Stimulated activated CD8-positive, alpha-beta memory T cell treated with anti-CD3 and anti-CD28 coated beads, Interleukin-15, amount 100 ng/mL, for 4 hours (primary cell): ENCODE measurements at places on chromosomes 6 and 20.
A peak's percentile ranks its signal among the peaks of the same experiment; 100 is the strongest.

- DNase-seq = no peak
Observed at GRCh38 chr6:126721581-126722160, 381.8 kb downstream of the CENPW start.

GRCh38 chr20:47531458-47531857 is 29.8 kb downstream of the NCOA3 start:
- no peak for DNase-seq

DNA sequence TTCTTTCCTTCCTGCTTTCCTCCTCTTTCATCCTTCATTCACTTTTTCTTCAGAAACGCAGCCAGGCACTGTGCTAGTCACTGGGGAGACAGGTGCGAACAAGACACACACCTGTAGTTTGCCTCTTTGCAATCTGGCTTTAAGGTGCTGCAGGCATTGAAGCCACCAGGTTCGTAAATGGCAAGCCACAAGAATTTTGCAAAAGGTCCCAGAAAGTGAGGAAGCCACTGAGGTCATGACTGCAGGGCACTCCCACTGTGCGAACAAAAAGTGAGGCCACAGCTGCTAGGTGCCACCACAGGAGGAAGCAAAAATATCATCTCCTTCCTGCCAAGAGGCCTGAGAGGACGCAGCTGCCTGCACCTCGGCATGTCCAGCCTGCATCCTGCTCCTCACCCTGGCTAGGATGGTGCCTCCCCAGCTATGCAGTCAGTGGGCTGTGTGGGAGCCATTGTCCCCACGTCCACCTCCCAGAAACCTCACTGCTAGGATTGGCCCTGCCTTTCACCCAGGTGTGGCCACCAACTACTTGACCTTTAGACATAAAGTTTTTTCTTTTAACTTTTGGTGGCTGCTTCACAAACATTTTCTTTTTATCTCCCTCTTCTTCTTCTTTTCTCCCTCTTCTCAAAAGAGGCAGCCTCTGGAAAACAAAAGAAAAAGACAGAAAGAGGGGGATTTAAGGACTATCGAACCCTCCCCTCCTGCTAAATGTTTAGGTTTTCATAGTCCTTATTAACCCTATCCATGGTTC is 230.8 kb downstream of the BCAS1 start:
- peak; percentile 40 for DNase-seq

DNA sequence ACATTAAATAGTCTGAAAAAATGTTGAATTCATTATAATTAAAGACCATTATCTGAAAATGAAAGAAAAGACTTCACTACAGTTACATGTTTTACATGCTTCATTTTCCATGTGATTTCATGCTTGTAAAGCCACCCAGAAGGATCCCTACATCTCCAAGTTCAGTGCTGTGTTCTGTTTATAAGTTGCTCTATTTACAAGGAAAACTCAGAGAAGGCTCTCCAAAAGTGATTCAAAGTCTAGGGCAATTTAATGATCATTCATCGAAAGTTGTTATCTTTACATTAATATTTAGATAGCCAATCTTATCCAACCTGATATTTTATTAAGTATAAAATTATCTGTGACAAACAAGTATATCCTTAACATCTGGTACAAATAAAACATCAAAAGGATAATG is 494.9 kb upstream of the RNF217 start:
- DNase-seq = no peak

DNA sequence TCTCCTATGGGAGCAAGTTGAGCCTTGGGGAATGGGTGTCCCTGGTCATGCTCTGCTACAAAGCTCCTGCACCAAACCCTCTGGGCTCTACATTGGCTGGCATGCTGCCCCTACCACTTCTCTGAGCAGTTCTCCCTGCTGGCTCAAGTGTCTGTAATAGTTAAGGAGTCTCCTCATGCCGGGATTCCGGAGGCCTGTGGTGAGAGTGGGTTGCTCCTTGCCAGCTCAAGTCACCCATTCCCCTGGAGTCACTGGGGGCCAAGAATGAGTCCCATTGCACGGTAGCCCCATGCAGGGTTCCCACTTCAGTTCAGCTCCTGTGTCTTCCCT is 173.9 kb downstream of the PRDM13 start:
- no peak for DNase-seq

DNA sequence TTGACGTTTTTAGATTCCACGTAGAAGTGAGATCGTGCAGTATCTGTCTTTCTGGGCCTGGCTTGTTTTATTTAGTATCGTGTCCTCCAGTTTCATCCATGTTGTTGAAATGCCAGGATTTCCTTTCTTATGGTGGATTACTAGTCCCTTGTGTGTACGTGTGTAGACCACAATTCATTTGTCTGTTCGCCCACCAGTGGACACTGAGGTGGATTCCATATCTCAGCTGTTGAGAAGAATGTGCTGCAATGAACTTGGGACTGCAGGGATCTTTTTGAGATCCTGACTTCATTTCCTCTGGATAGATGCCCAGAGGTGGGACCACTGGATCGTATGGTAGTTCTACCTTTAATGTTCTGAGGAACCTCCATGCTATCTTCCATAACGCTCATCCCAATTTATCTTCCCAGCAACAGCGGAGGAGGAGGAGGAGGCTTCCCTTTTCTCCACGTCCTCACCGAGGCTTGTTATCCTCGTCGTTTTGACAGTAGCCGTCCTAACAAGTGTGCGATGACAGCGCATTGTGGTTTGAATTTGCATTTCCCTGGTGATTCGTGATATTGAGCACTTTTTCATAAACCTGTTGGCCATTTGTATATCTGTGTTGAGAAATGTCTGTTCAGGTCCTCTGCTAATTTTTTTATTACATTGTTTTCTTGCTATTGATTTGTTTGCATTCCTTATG is 62.4 kb downstream of the CDH4 start:
- no peak for DNase-seq

- DNase-seq = no peak
Observed at GRCh38 chr20:22430154-22430745, 154.1 kb downstream of the FOXA2 start.

DNA sequence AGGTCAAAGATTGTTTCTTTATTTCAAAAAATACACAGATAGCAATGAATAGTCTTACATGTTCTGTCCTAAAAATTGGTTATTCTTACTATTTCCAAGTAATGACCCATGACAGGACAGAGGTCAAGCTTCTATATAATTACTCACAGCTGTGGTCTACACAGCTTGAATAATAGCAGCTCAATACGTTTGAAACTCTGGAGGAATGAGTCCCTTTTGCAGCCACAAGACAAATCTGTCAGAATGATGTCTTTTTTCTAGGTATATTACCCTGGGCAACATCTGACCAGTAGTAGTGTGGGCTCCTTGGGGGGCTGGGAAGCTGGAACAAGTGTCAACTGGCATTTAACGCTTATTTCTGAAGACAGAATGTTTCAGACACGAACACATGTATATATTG is 84.9 kb upstream of the HTR1B start:
- DNase-seq = no peak

DNA sequence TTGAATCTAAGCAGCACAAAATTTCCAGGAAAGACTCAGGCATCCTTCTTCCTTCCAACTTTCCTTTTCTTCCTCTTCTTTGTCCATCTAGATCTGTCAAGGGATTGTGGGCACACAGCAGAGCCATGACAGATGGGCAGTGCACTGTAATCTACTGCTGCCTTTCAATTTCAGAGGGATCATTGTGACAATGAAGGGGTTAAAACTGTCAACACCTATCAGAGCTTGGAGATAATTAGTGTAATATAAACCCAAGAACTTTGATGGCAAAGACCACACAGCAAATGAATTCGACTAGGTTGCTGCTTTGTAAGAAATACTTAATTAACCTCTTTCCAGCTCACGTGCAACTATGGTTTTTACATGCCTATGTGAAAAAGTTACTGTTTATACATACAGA is 55.0 kb downstream of the SAMD5 start:
- no peak for DNase-seq

- no peak for DNase-seq
Observed at GRCh38 chr20:51385646-51386530, 156.6 kb downstream of the NFATC2 start.

- no peak for DNase-seq
Observed at GRCh38 chr6:105163183-105163582, 16.6 kb downstream of the POPDC3 start.

DNA sequence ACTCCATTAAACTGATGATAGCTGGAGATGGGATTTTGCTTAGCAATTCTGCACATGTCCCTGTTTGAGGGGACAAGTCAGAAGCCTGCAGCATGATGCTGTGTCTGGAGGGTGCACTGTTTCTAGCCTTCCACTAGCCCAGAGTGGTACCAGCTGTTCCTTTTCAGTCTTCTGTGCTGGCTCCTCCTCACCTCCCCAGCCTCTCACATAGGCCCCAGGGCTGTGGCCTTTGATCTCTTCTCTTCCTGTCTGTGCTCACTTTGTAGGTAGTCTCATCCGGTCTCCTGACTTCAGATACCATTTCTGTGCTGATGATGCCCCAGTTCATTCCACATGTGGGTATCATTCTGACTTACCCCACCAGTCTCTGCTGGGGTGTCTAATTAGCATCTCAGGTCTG is 126.3 kb downstream of the HIVEP1 start:
- DNase-seq = no peak

- no peak for DNase-seq
Observed at GRCh38 chr20:58436868-58437645, 48.0 kb downstream of the VAPB start.

GRCh38 chr20:38315290-38315966 is 11.5 kb downstream of the BPI start:
- no peak for DNase-seq

GRCh38 chr6:90764001-90764400 is 177.1 kb upstream of the MAP3K7 start:
- DNase-seq = no peak

- peak; percentile 10 for DNase-seq
Observed at GRCh38 chr6:15365273-15365687, 119.4 kb downstream of the JARID2 start.

DNA sequence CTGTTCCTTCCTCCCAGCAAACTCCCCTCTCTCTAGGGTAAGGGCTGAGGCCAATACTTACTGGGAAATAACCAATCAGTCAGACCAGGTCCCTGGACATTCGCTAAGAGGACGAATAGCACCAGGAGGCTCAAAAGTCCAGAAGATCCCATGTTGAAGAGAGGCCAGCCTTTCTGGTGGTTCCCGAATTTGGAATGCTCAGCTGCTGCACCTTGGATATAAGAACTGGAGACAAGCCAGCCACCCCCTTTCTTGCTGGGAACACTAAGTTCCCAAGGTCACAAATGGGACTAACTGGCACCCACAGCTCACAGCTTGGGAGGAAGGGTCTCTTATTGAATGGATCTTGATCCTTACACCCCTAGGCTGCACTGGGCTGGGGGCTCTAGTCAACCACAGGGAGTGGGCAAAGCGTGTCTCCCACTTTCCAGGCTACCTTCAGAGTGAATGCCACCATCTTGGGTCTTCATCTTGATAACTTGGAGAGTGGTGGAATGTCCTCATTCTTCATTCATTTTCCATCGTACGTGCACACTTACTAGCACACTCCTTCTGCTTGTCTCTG is at the start of gene EPPIN:
TSS of gene EPPIN (minus strand) at position 196 of the 565 bp plus-strand sequence. CDS start at position 152, 44 bp downstream.
- DNase-seq = no peak

GRCh38 chr20:41005361-41005729 is 23.3 kb upstream of the TOP1 start:
- no peak for DNase-seq

DNA sequence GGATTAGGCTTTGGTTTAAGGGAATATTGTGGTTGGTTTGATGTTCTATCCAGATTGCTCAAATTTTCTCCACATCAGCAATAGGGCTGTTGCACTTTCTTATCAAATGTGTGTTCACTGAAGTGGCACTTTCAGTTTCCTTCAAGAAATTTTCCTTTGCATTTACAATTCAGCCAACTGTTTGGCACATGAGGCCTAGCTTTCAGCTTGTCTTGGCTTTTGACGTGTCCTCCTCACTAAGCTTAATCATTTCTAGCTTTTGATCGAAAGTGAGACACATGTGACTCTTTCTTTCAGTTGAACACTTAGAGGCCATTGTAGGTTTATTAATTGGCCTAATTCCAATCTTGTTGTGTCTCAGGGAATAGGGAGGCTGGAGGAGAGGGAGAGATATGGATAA is 104.8 kb downstream of the FLRT3 start:
- no peak for DNase-seq

- DNase-seq = no peak
Observed at GRCh38 chr20:18986146-18986830, 172.7 kb downstream of the SCP2D1 start.

- DNase-seq = no peak
Observed at GRCh38 chr6:81531869-81532561, 220.5 kb downstream of the TENT5A start.

DNA sequence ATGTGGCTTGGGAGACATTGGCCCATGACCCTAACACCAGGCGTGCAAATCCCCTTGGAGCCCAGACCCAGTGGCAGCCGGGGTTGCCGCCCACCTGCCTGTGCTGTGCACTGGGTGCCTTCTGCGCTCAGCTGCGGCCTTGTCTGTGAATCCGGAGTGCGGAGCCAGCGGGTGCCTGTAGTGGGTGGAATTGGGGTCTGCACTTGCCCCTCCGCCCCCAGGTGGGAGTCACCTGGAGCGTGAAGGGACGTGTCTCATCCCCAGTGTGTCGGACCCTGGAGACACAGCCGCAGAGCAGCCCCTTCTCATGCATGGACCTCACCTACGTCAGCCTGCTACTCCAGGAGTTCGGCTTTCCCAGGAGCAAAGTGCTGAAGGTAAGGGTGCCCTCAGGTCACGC is 22.9 kb upstream of the PYGB start:
- DNase-seq = no peak

- no peak for DNase-seq
Observed at GRCh38 chr6:7906741-7907140, 3.8 kb downstream of the TXNDC5 start.

DNA sequence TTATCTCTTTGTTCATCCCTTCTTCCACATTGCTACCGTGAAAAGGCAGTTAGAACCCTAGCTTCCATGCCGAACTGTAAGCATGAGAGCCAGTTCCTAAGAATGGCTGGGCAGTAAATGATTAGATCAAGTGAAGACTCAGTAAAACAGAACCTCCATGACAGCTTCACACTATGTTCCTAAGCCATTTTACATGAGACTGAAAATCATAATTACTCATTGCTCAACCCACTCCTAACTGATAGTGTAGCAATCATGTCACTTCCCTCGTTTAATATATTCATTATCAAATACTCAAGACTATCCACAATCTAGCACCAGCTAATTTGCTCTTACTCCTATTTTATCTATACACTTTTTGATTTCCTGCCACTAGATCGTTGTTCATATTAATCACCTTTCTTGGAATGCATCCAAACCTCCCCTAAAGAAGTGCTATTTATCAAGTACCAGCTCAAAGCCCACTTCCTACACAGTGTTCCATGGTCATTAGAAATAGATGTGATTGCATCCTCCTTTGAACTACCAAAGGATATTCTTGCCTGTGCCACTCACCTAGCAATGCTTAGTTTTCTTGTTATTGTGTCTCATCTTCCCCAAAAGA is 6.0 kb downstream of the TMEM30A start:
- DNase-seq = no peak

DNA sequence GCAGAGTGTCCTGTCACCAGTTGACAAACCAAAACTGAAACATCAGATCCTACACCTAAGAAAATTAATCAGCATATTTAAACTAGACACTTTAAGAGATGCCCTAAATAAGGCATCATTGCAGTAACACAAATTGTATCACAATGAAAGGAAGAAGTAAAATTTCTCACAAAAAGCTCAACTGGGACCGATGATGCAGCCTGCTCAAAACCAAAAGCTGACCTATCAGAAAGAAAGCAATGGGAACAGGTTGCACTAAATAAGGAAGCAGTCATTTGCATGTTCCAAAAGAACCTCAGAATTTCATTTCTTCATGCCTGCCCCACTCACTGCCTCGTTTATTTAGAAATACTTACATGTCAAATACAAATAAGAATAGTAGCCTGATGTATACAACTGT is 12.1 kb downstream of the HIVEP2 start:
- no peak for DNase-seq

- no peak for DNase-seq
Observed at GRCh38 chr6:124355146-124355545, 551.5 kb downstream of the NKAIN2 start.

GRCh38 chr6:42550277-42550676 is 13.6 kb upstream of the UBR2 start:
- no peak for DNase-seq
